ENCODE measurements at places on chromosomes 11 and 22.

DNA sequence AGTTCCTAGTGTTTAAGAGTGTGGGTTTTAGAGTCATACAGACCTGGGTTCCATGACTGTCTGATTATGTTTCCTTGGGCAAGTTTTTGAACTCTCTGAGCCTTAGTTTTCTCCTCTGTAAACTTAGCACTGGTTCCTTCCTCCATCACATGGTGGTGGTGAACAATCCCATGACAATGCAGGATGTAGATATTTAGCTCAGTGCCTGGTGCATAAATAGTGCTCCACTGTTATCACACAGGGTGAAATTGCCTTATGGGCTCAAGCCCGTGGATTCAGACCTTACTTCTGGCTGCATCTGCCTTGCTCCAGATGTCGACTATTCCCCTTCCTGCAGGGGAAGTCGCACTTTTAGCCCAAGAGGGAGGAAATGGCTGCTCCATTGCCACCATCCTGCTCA lies 62.7 kb downstream of the LDLRAD3 start:
- DNase-seq = no peak

GRCh38 chr11:125080531-125080911 lies 17.4 kb downstream of the SLC37A2 start:
- DNase-seq = no peak

- DNase-seq = no peak
These were observed 78.3 kb downstream of the LARGE1 start for GRCh38 chr22:33842006-33842354.

DNA sequence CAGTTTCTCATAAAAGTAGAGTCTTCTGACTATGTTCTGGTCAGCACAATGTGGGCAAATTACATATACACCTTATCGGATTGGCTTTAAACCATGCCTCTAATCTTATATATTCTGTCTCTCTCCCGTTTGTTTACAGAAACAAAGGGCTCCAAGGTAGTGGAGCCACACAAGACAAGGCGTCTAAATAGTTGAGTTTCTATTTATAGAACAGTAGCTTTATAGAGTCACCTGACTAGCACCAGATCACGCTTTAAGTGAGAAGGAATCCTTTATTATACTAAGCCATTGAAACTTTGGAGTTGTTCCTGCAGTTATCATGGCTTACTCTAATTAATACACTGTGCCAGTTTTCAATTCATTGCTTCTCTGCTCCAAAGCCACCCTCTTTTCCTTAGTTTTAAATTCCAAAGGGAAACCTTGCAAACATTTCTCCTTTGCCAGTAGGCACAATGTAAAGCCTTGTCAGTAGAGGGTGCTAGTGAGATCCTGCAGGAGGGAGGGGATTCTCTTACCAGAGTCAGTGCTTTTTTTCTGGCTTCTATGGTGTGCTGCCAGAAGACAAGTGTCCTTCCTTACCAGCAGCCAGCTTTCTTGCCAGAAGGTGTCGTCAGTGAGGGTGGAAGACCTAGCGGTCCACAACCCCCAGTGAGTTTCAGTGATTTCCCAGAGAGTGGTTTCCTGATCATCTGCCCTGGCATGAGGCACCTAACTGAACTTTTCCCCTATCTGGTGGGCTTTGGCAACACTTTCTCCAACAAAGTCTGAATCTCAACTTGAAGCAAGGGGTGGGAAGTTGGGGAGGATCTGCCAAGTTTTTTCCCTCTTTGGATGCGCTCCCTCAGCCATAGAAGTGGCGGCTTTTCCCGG lies 71.7 kb downstream of the RAB38 start:
- DNase-seq = no peak

DNA sequence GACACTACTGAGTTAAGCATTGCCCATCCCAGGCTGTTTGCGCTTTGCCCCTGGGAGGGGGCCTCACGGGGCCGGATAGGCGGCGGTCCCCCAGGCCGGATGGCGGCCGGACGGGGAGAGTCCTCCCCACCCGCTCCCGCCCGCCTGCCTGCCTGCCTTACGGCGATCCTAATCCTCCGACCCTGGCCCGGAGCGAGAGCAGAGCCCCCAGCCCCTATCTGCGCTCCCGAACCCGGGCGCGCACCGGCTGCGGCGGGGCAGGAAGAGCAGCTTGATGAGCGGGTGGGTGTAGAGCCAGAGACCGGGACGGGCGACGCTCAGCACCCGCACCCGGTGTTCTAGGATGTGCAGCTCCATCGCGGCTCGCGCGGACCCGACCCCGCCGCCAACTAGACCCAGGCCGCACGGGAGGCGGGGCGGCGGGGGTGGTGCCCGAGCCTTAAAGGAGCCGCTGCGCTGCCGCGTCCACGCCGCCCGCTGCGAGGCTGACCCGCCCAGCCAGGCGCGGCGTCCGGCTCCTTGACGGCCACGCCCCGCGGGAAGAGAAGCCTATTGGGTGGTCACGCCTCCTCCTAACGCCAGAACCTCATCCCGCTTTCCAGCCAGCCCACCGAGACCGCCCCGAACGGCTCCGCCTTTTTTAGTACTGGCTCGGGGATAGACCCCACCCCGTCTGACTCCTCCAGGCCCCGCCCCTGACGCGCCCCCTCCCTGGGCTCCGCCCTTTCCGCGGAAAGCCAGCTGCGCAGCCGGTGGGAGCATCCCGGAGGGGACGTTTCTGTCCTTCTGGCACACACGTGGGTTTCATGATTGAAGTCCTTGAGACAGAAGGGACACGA lies at the start of gene CASTOR1:
Gene CASTOR1 (minus strand): TSS at position 365 of the 839 bp plus-strand sequence. CDS start 8 bp downstream, at position 357.
- DNase-seq = peak; percentile 91

GRCh38 chr22:45208993-45209838 lies 31.5 kb downstream of the KIAA0930 start:
- no peak for DNase-seq

- DNase-seq = no peak
These were observed 614 bp upstream of the ASCL2 start for GRCh38 chr11:2271077-2271326.

GRCh38 chr11:7512525-7513233 lies 1.1 kb upstream of the PPFIBP2 start:
- no peak for DNase-seq

- no peak for DNase-seq
These were observed at the start of gene TREH for GRCh38 chr11:118679483-118679882. Gene TREH, minus strand, starts transcription at chr11:118679650. Its CDS starts 23 bp downstream, at chr11:118679627.

DNA sequence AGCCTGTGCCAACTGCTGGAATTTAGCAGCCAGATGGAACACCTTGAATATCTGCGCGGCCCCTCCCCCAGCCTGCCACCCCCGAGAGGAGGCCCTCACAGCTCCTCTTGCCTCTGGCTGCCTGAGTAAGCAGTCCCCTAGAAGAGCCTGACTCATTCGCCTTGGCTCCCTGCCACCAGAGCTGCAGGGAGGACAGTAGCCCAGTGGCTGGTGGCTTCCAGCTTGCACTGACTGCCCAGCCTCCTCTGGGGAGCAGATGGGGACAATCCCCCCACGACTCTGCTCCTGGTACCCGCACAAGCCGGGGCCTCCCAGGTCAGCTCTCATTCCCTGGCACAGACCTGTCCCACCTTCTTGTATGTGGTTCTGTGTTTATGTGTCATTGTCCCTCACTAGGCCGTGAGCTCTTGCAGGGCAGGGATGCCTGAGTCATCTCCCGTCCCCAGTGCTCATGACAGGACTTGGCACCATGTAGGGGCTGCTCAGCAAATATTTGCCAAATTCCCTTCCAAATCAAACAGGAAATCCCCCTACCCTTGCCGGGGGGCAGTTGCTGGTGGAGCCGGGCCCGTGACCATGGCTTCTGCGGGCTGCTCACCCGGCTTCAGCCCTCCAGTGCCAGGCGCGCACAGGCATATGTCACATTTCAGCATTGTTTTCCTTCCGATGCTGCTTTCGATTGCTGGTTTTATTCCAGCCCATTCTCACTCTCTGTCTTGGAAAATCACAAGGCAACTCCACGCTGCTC lies 43.6 kb downstream of the CACNG2 start:
- DNase-seq = peak; percentile 37

DNA sequence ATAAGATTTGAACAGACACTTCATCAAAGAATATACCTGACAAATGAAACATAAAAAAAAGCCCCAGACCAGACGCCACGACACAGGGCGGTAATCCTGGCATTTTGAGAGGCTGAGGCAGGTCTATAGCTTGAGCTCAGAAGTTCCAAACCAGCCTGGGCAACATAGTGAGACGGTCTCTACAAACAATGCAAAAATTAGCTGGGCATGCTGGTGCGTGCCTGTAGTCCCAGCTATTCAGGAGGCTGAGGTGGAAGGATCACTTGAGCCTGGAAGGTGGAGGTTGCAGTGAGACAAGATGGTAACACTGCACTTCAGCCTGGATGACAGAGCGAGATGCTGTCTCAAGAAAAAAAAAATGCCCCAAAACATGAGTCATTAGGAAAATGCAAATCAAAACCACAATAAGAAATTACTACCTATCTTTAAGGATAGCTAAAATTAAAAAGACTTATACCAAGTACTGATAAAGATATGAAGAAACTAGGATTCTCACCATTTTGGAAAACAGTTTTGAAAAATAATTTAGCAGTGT lies 91.7 kb upstream of the GRAMD1B start:
- DNase-seq = no peak
